ENCODE measurements at places on chromosomes 7 and 10.

- H3K36me3 ChIP-seq: peaks cover 3% of the 10 kb centered on the region
- peak overlapping the region; percentile 90 for H3K27ac ChIP-seq
- peaks cover 19% of the 10 kb centered on the region for H3K4me1 ChIP-seq
- no peak for DNase-seq
- H3K27me3 ChIP-seq: no peaks in the 10 kb centered on the region
These were observed 55.3 kb downstream of the CPVL start for GRCh38 chr7:29090836-29091601.

- no peak overlapping the region for H3K27ac ChIP-seq
- no peak overlapping the region for H3K4me3 ChIP-seq
- H3K27me3 ChIP-seq: no peaks in the 10 kb centered on the region
- H3K4me1 ChIP-seq: no peaks in the 10 kb centered on the region
These were observed 178.2 kb upstream of the NRG3 start for GRCh38 chr10:81696609-81697388.

- no peak overlapping the region for H3K27ac ChIP-seq
- no peak overlapping the region for H3K4me3 ChIP-seq
- no peaks in the 10 kb centered on the region for H3K36me3 ChIP-seq
- no peaks in the 10 kb centered on the region for H3K27me3 ChIP-seq
- DNase-seq: no peak
These were observed 163.6 kb upstream of the HPS1 start for GRCh38 chr10:98610301-98610700.

- H3K4me3 ChIP-seq: no peak overlapping the region
- H3K4me1 ChIP-seq: peaks cover 2% of the 10 kb centered on the region
- no peaks in the 10 kb centered on the region for H3K36me3 ChIP-seq
- peaks cover 84% of the 10 kb centered on the region for H3K27me3 ChIP-seq
- no peak for DNase-seq
These were observed 5.4 kb upstream of the ADCYAP1R1 start for GRCh38 chr7:31046723-31047122.

GRCh38 chr7:14590206-14590605 lies 312.3 kb downstream of the DGKB start:
- no peaks in the 10 kb centered on the region for H3K4me1 ChIP-seq
- H3K27ac ChIP-seq: no peak overlapping the region
- peaks cover 5% of the 10 kb centered on the region for H3K36me3 ChIP-seq
- no peaks in the 10 kb centered on the region for H3K27me3 ChIP-seq
- H3K4me3 ChIP-seq: no peak overlapping the region
- no peak for DNase-seq

DNA sequence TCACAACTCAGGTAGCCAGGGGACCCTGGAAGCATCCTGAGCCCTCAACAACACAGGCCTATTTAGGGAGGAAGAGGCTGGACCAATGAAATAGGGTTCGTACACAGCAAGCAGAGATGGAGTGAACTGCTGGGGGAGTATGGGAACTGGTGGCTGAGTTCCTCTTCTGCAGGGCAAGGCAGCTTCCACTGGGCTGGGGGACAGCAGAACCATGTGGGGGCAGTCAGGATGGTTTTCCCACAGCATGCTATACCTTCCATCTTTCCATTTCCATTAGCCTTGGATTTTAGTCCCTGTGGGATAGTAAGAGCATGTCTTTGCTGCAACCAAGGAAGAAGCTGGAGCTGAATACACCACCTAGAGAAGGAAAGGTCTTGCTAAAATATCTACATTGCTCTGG lies 370.6 kb downstream of the CCSER2 start:
- DNase-seq: no peak
- peaks cover 29% of the 10 kb centered on the region for H3K27me3 ChIP-seq
- no peaks in the 10 kb centered on the region for H3K4me1 ChIP-seq
- no peak overlapping the region for H3K27ac ChIP-seq
- H3K36me3 ChIP-seq: no peaks in the 10 kb centered on the region

GRCh38 chr7:129480674-129481363 lies 21.5 kb upstream of the SMKR1 start:
- H3K4me3 ChIP-seq: no peak overlapping the region
- no peak for DNase-seq
- H3K27me3 ChIP-seq: no peaks in the 10 kb centered on the region
- no peaks in the 10 kb centered on the region for H3K4me1 ChIP-seq

DNA sequence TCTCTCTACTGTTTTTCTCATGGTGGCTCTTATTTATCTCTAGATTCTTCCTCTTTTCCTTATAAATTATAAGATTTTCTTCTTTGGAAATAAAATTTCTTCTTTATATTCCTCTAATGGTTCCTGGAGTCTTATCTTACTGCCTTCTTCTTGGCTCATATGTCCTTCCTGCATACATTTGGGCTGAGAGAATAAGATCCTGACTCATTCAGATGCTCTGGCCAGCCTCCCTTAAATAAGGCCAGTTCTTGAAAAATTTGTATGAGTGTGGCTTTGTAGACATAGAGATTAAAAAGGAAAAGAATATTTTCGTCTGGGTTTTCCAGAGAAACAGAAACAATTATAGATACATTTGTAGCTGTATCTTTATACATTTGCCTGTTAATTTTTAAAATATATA lies 411.3 kb downstream of the KIF20B start:
- DNase-seq: no peak
- H3K36me3 ChIP-seq: no peaks in the 10 kb centered on the region
- no peak overlapping the region for H3K4me3 ChIP-seq
- no peaks in the 10 kb centered on the region for H3K4me1 ChIP-seq
- H3K27me3 ChIP-seq: no peaks in the 10 kb centered on the region

All from mesothelial cell of epicardium (in vitro differentiated cells).